Stimulated activated CD4-positive, alpha-beta T cell treated with anti-CD3 and anti-CD28 coated beads, TNF-alpha, amount 100 ng/mL, for 48 hours (primary cell): ENCODE measurements at places on chromosomes 4 and X.
A peak's percentile ranks its signal among the peaks of the same experiment; 100 is the strongest.

DNA sequence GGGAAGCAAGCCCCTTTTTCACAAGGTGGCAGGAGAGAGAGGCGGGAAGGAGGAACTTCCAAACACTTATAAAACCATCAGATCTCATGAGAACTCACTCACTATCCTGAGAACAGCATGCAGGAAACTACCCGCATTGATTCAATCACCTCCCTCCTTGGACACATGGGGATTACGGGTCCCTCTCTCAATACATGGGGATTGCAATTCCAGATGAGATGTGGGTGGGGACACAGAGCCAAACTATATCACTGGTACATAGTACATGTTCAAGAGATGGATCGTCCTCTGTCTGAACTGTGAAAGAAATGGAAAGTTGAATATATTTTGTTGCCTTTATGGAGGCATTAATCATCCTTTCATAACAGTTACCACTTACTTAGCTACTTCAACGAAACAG, 12.8 kb downstream of the EREG start:
- no peak for DNase-seq

GRCh38 chr4:183366206-183366835, 44.1 kb upstream of the CLDN24 start:
- no peak for DNase-seq

DNA sequence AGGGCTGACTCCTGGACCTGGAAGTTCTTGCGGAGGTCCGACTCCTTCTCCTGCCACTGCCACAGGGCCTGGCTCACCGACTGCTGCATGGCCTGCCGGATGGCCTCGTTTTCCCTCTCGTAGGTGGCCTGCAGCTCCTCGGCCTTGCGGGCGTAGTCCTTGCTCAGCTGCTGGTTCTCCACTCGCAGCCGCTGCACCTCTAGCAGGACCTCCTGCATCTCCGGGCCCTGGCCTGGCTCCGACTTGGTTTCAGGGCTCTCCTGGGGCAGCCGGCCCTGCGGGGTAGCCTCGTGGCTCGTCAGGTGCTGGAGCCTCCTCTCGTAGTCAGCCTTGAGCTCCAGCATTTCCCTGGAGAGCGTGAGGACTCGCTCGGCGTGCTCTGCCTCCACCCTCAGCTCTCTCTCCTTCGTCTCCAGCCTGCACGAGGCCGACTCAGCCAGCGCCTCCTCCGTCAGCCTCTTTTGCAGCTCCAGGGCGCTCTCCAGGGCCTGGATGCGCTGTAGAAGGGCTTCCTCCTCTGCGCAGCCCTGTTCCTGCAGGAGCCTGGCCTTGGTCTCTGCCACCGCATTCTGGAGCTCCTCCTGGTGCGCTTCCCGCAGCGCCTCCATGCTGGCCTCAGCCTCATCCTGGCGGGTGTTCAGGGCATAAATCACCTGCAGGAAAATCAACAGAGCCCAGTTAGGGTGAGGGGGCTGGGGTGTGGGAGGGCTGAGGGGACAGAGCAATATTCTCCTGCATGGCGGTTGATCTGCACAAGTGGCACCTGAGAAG, 72.2 kb downstream of the FAM184B start:
- DNase-seq, result no peak

- no peak for DNase-seq
Observed at GRCh38 chr4:24949970-24950369, 37.1 kb upstream of the CCDC149 start.

DNA sequence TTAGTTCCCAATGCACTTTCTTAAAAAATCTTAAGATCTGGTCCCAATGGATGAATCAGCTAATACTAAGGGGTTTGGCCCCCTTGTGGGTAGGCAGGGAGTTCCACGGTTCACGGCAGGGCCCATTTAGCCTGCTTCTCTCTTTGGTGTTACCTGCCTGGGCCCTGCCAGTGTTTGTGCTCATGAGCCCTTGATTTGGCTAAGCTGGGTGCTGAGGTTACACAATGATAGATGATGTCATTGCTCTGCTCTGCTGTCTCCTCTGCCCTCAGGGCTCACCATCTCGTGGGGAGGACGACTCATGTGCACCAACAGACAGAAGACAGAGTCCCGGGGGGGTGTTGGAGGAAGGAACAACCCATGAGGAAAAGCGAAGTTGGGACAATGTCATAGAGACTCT, 24.4 kb downstream of the RTL5 start:
- DNase-seq, result no peak

GRCh38 chrX:70166601-70167590, 10.4 kb upstream of the DGAT2L6 start:
- DNase-seq, result no peak

- DNase-seq, result no peak
Observed at GRCh38 chr4:119136546-119136945, 914 bp downstream of the MYOZ2 start.

DNA sequence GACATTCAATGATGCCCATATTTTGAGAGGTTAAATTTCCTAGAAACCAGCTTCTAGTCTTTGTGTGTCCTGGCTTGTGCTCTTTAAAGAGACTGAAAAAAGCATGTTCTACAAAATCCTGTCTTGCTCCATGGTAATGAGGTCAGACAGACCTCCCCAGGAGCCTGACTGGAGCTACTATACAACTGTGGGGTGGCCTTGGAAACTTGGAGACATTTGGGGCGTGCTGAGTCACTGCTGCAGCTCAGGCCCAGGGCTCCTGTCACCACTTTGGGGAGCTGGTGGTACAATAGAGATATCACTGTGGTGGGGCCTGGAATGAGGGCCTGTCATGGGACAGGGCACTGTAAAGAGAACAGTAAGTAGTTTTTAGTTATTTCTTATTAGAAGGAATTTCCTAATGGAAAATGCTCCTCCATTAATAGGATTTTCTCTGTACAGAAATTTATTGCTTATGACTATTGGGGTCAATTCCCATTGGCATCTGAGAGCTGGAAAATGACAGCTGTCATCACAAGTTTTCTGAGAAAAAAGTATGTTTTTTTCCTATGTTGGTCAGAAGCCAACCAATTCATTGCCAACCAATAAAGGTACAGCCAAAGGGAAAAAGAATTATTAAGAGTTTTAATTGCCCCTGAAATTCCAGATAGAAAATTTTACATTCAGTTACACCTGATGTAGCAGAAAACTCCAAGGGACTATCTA, 207.4 kb upstream of the JADE1 start:
- no peak for DNase-seq

- no peak for DNase-seq
Observed at GRCh38 chr4:67436742-67437141, 108.6 kb downstream of the CENPC start.

GRCh38 chrX:40773809-40774208, 38.5 kb upstream of the MED14 start:
- no peak for DNase-seq

- DNase-seq, result peak; percentile 77
Observed at GRCh38 chr4:6974138-6974848, 64.7 kb downstream of the TBC1D14 start.

GRCh38 chrX:13153796-13154195, 109.4 kb upstream of the FAM9C start:
- DNase-seq, result no peak

DNA sequence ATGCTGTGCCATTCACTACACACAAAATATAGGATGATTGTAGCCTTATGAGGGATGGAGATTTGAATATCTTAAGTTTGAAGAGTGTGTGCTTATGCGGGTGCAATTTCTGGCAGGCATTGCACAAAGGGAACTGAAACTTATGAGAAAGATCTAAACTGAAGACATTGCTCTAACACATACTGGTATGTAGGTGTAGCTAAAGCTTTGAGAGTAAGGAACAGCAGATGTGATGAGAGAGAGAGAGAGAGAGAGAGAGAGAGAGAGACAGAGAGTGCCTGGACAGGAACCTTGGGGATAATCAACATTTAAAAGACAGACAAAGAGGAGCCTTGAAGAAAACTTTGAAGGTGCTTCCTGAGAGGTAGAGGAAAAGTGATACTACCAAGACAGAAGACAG, 379.7 kb downstream of the SPRY1 start:
- DNase-seq, result no peak

- no peak for DNase-seq
Observed at GRCh38 chr4:26912069-26912468, 51.4 kb downstream of the STIM2 start.

DNA sequence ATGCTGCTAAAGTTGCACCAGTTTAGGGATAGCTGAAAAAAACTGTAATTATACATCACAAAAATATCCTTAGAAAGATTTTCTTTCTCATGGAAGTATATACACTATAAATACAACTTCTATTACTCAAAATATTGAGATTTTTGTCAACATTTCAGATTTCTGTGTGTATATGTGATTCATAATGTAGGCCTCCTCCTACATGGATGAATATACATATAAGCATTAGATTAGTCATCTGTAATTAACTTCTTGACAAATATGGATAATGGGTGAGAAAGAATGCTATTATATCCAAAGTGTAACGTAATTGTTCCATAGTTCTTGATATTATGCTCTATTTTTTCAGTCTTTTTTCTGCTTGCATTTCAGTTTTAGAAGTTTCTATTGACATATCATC, 124.9 kb downstream of the CBLL2 start:
- no peak for DNase-seq

GRCh38 chr4:150938873-150939499, 76.1 kb downstream of the LRBA start:
- DNase-seq, result no peak

DNA sequence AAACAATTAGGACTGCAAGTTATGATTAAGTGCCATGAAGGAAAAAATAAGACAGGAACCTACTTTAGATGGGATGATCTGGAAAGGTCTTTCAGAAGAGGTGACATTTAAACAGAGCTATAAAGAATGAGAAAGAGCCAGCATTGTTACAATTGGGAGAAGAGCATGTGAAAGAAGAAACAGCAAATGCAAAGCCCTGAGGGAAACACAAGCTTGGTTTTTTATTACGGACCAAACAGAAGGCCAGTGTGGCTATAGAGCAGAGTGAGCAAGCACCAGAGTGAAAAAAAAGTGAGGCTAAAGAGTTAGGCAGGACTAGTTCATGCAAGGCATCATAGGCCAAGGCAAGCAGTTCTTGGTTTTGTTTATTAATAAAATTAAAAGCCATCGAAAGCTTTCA, 175.6 kb downstream of the RBMX2 start:
- no peak for DNase-seq

DNA sequence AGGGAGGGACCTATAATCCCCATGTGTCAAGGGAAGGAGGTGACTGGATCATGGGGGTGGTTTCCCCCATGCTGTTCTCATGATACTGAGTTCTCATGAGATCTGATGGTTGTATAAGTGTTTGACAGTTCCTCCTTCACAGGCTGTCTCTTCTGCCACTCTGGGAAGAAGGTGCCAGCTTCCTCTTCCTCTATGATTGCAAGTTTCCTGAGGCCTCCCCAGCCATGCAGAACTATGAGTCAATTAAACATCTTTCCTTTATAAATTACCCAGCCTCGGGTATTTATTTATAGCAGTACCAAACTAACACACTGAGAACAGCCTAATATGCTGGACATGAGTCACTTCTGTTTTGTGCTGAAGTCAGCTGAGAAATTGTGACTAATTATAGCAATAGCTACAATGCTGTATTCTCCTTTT, 656.9 kb upstream of the CPEB2 start:
- no peak for DNase-seq

- DNase-seq, result peak; percentile 72
Observed at GRCh38 chr4:40283968-40284367, 51.2 kb upstream of the CHRNA9 start.
